ENCODE measurements at places on chromosomes 3 and 15. TPM values are rescaled to one million over a fixed set of nuclear protein-coding genes. Genes with fewer than 3 reads are reported as not detected.

The XCR1 gene
- total RNA-seq, result not detected

The CD200R1L gene
- total RNA-seq, result not detected

The CYP11A1 gene
- total RNA-seq, result 1.6 TPM

The SOX2 gene
- not detected for total RNA-seq

The RASL12 gene
- not detected for total RNA-seq

The UNC45A gene
- total RNA-seq, result 52.3 TPM

The CCPG1 gene
- total RNA-seq, result 25.4 TPM

The LEKR1 gene
- total RNA-seq, result 0.38 TPM

The STOML1 gene
- total RNA-seq, result 17.2 TPM

The P2RY14 gene
- total RNA-seq, result not detected

The TTLL13 gene
- total RNA-seq, result under 0.01 TPM

The AGBL1 gene
- not detected for total RNA-seq

The ZNF35 gene
- total RNA-seq, result 7.0 TPM

The RBPMS2 gene
- 1.3 TPM for total RNA-seq

The RPL32 gene
- 1,124 TPM for total RNA-seq

The OR5H2 gene
- not detected for total RNA-seq

The C3orf52 gene
- 13.1 TPM for total RNA-seq

The FRMD5 gene
- total RNA-seq, result 10.8 TPM
